ENCODE measurements at places on chromosomes 3 and 15. TPM values are rescaled to one million over a fixed set of nuclear protein-coding genes. Genes with fewer than 3 reads are reported as not detected.

DNA sequence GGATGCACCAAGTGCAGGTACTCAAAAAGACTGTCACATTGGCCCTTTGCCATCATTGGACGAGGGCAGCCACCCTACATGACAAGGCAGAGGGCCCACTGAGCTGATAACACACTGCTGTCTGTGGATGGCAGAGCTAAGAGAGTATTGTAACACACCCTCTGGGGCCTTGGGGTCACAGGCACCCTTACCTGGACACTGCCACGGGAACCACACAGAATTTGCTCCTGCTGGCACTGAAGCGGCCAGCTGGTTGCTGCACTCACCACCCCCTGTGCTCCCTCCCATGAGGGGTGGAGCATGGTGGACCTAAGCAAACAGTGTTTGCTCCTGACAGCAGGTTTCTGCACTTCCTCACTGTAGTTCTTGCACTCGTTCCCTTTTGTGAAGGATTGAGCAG, 208.2 kb upstream of the SGO1 start:
- DNase-seq, result no peak

GRCh38 chr3:50274371-50275104, 4.3 kb upstream of the LSMEM2 start:
- peak; percentile 56 for DNase-seq

OXTR gene
- total RNA-seq, result 8.0 TPM

CADPS gene
- not detected for total RNA-seq

LOXL1 gene
- 23.0 TPM for total RNA-seq

GRCh38 chr15:96585484-96586386, 255.2 kb downstream of the NR2F2 start:
- DNase-seq, result no peak

- no peak for DNase-seq
These were observed 111.5 kb downstream of the ITPR1 start for GRCh38 chr3:4604693-4605092.

GRCh38 chr15:75043509-75044257, 20.3 kb downstream of the PPCDC start:
- DNase-seq, result peak; percentile 88

- DNase-seq, result no peak
These were observed 209.1 kb upstream of the NR2E3 start for GRCh38 chr15:71601038-71601834.

DNA sequence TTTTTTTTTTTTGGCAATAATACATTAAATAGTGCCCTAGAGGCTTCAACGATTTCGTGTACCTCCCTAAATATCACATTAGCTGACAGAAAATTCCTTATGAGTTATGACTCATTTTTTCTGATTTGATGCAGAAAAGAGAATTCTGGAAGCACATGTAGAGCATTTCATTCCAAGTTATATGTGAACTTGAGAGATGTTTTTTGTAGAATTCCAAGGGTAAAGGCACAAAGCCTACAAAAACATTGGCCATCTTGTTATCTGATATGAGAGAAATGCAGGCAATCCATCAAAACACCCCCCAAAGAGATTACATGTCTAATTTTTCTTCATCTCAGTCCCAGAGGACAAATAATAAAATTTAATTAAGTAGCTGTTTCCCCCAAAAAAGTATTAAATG, 6.7 kb upstream of the PFN2 start:
- no peak for DNase-seq

GRCh38 chr3:179551349-179552105, 11.2 kb upstream of the ACTL6A start:
- DNase-seq, result no peak

- peak; percentile 94 for DNase-seq
These were observed 23.4 kb downstream of the WHAMM start for GRCh38 chr15:82832601-82833361.

DNA sequence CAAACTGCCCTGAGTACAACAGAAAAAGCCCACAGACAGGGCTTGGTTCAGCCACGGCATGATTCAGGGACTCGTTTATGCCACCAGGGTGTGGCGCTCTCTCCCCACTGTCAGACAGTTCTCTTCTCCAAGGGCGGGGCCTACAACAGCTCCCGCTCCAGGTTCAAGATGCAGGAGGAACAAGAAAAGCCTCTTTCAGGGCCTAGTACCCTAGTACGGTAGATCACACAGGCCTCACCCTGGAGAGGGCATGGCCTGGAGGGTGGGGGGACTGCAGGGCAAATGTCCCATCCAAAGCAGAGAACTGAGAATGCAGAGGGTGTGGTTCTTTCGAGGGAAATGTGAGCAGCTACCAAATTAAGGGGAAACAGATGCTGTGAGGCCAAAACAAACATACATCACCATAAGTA, 12.0 kb downstream of the MESD start:
- no peak for DNase-seq

CAND2 gene
- 0.42 TPM for total RNA-seq

SPTSSB gene
- not detected for total RNA-seq

TIGIT gene
- not detected for total RNA-seq

GRK7 gene
- under 0.01 TPM for total RNA-seq

TMOD2 gene
- total RNA-seq, result 14.8 TPM

DNA sequence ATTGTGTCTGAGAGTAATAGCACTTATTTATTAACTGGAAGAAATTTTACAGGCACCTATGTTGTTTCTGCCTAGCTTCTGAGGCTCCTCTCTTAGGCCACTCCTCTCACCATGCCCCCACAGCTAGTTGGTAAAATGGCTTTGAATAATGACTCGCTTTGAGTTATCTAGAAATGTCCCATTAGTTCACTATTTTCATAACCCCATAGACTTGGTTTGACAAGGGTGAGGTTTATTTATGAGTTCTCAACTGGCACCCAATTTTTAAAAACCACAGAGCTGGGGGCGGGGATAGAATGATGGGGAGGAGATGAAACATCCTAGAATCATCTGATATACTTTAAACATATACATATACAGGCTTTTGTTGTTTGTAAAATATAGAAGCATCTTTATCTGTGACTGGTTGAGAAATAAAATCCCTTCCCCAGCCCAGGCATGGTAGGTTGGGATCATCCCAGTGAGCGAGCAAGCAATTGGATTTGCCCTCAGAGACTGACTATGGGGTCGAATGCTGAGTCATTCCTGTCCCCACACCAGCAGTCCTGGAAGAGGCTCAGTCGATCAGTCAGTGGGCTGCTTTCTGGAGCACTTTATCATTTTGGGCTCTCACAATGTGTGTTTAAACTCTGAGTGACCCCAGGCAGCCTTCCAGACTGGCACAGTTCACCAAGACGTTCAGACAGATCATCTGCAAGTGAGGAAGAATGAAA, 60.2 kb upstream of the TSEN2 start:
- DNase-seq, result no peak

GRCh38 chr3:23019596-23020300, 183.4 kb upstream of the UBE2E2 start:
- no peak for DNase-seq

DNA sequence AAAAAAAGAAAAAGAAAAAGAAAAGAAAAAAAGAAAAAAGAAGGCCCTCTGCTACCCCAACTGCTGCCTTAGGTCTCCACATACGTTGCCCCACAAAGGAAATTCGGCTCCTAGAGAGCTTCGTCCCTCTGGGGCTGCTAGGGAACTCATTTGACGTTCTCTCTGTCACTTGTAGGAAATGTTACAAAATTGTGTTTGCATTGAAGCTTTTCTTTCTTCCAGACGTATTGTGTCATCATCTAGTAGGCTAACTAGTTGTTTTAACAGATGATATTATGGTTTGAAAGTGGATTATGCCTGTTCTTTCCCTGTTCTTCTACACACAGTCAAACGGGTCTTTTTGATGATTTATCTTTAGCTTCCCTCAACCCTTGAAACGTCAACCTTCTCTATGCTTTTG, 125.3 kb downstream of the BDH1 start:
- no peak for DNase-seq

DNA sequence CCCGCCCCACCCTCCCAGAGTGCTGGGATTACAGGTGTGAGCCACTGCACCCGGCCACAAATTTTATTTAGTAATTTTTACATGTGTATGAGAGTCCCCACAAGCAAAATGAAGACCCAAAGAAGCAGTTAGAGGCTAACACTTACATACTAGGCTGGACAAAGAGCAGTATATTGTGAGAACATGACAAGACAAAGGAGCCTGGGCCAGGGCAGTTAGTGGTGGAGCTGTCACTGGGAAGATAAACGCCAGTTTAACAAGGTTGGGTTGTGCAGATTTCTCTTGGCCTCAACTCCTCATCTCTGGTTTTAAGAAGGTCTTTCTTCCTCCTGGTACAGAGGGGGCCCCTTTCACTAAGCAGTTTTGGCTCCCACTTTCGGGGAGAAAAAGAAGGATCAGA, 19.9 kb upstream of the FAM174B start:
- DNase-seq, result no peak

PCOLCE2 gene
- 2.8 TPM for total RNA-seq

DNA sequence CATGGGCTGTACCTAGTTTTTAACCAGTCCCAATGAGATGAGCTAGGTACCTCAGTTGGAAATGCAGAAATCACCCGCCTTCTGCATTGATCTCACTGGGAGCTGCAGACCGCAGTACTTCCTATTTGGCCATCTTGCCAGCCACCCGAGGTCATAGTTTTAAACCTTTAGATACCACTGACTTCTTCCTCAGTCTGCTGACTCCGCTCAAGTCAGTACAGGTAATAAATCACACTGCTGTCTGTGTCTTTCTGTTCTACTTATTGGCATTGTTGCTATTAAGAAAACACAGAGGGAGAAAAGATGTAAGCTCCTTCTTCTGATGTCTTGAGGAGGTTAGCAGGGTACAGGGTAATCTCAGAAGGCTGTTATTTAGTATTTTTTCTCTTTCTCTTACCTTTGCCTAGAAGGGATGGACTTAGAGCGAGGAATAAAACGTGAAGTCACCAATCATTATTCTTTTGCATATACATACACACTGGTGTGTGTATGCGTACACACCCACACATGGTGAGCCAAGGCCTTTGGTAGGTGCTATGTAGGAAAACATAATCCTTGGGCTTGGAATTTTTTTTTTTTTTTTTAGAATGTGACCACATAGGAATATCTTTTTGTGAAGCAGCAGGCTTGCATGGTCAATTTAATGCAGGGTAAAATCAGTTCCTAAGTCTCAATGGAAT, 197.2 kb downstream of the EDEM1 start:
- no peak for DNase-seq

GRCh38 chr3:116166121-116166520, 279.2 kb downstream of the LSAMP start:
- no peak for DNase-seq

DNA sequence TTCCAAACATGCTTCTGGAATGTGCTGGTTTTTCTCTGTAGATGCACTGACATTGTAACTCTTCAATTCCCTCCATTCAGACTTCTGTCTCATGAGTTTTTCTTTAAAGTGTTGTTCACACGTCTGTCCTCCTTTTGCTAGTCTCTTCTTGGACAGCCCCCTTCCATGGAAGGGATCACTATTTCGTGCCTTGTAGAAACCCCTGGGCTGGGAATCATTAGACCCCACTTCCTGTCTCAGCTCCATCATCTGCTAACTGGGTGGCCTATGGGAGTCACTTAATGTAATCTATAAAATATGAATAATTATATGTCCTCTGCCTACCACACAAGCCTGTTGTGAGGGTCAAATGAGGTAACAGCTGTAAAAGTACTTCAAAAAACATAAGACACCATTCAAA, 110.6 kb downstream of the THSD4 start:
- no peak for DNase-seq

GRCh38 chr3:97960993-97961766, 11.1 kb downstream of the RIOX2 start:
- DNase-seq, result no peak

GRCh38 chr3:116001151-116001621, 377.9 kb downstream of the GAP43 start:
- no peak for DNase-seq

- peak; percentile 74 for DNase-seq
These were observed 342.9 kb upstream of the PROK2 start for GRCh38 chr3:72127844-72128243.

SPINT1 gene
- 154 TPM for total RNA-seq

DNA sequence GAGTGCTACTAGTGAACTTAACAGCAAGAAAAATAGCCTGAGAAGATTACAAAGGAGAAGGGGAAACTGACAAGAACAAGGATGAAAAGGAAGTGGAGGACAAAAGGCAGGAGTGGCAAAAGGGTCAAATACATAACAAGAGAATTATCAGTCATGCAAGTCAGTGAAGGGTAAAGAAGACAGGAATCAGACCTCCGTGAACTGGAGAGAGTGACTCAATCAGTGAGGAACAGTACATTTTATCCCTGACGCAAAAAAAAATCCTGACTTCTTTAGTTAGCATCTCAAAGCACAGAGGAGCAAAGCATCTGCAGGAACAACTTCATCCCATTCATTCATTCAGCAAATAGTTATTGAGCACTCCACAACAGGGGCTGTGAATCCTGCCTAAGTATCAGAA, 97.8 kb downstream of the SST start:
- no peak for DNase-seq

DNA sequence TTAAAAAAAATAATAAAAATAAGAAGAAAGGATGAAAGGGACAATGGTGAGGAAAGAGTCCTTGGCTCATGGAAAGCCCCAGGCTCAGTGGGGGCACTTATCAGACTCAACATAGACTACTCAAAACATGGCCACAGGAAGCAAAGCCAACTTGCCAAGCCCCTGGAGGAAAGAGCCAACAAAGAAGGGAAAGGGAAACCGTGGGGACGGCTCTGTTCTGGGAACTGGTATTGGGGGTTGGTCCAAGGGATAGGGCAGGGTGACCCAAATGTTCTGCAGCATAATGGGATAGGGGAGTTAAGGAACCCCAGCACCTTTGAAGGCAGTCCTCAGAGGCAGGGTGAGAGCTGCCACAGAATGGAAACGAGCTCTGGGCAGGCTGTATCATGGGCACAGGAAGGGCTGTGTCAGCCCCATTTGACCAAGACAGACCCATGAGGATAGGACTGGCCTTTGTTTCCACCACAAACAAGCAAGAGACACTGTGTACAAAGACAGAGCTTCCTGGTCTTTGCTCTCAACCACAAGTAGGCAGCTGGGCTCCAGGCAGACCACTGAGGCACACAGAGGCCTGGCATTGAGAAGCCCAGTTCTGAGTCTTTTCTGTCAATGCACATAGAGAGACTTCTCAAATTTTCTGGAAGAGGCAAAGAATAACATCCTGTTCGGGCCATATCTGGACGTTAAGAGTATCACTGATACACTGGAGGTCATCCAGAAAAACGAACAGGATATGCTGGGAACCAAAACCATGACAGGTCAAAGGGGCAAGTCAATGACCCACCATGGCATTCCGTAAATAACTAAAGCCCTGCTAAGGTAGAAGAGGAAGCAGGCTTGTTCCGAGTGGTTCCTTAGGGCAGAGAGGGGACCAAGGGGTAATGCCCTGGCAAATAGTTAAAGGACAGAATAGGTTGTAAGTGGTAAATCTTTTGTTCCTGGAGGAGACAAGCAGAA, 10.6 kb upstream of the SEMA7A start:
- DNase-seq, result no peak

ZNF662 gene
- 3.8 TPM for total RNA-seq

WDR93 gene
- 0.17 TPM for total RNA-seq

PLSCR5 gene
- not detected for total RNA-seq

- DNase-seq, result peak; percentile 53
These were observed 161.6 kb downstream of the GAP43 start for GRCh38 chr3:115784739-115785536.

DNA sequence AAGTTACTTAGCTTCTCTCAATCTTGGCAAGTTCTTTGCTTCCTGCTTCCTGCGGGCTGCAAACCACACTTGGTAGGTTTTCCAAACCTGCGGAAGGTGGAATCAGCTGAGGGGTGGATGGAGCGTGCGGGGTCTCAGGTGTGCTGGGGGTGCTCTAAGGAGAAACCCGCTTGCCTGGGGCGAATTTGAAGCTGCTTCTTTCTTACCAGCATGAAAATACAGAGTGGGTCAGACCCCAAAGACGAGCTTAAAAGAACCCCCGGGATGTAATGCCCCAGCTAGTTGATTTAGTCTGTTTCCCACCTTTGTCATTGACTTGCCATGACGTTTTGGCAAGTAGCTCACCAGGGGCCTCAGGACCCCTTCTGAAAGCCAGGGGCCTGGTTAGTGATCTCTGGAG, 28.8 kb upstream of the CORO2B start:
- DNase-seq, result no peak
